Dermis microvascular lymphatic vessel endothelial cell (primary cell): ENCODE measurements at places on chromosomes 2 and 18. TPM values are rescaled to one million over a fixed set of nuclear protein-coding genes. Genes with fewer than 3 reads are reported as not detected.

PIEZO2 gene
- 212 and 343 TPM in 2 replicates for total RNA-seq

SERPINB13 gene
- total RNA-seq, result not detected in 2 replicates

UGT1A10 gene
- not detected in 2 replicates for total RNA-seq

GRCh38 chr2:161019311-161019710 lies 140.9 kb upstream of the TANK start:
- no peak for DNase-seq

DNA sequence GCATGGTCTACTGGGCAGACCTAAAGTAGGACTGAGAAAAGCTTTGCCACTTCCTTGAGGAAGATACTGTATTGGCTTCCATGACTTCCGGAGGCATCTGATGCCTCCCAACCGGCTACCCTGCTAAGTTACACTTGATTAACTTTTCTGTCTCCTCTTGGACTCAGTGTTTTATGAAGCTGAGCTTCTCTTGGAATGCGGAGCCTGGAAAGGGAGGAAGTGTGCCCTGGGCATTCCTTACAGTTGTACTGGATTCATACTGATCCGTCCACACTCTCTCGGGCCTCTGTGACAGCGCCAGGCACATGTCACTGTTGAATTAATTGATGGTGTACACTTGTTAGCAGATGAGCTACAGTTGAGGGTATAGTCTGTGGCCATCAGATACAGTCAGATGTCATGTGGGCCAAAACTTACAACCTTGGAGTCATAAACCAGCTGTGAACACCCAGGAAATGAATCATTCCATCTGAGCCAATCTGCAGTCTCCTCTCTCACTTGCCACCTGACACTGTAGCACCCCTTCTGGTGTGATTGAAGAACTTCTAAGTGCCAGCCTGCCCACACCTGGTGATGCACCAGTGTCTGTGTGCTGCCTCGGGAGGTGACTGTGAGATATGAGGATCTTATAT lies 122.5 kb downstream of the FHOD3 start:
- DNase-seq, result no peak

NPPC gene
- total RNA-seq, result not detected in 2 replicates

NPAS2 gene
- total RNA-seq, result 4.9 and 7.8 TPM in 2 replicates

- no peak for DNase-seq
Observed at GRCh38 chr2:202140522-202141252, 67.6 kb downstream of the KIAA2012 start.

DNA sequence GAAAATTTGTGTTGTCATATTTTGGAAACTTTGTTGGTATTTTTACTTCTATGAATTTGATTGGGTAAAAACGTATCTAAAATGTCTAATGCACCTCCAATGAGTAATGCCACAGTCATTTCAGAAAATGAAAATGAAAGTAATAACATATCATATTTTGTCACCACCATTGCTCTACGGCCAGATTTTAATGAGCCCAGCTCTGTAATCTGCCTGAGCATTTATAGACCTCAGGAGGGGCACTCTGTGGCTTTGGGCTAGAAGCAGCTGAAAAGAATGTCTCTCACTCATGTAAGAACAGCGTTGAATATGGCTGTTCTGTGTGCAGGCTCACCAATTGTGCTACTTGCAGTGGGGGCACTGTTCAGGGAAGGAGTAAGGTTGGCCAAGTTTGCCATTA lies 32.7 kb upstream of the ABCA12 start:
- DNase-seq, result no peak

MYOM1 gene
- 0.26 and 1.9 TPM in 2 replicates for total RNA-seq

DNA sequence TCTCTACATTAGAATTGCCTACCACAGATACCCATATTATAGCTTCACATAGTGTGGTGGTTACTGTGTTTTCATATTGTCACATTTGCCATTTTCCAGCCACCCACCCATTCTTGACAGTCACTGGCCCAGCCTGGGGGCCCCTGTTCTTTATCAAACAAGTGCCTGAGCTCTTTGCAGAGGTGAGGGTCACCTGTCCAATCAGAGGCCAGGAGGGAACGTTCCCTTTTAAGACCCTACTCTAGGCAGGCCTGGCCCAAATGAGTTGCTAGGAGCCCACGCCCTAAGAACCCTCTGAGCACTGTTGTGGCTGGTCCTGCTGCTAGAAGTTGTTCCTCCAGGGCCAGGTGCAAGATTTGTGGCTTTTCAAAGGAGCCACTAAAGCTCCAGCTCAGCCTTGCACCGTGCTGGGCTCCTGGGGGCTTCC lies 5.2 kb downstream of the IL37 start:
- DNase-seq, result no peak

AQP4 gene
- total RNA-seq, result not detected in 2 replicates

FBXO48 gene
- 0.13 and 0.25 TPM in 2 replicates for total RNA-seq

KIAA2012 gene
- total RNA-seq, result not detected in 2 replicates

DNA sequence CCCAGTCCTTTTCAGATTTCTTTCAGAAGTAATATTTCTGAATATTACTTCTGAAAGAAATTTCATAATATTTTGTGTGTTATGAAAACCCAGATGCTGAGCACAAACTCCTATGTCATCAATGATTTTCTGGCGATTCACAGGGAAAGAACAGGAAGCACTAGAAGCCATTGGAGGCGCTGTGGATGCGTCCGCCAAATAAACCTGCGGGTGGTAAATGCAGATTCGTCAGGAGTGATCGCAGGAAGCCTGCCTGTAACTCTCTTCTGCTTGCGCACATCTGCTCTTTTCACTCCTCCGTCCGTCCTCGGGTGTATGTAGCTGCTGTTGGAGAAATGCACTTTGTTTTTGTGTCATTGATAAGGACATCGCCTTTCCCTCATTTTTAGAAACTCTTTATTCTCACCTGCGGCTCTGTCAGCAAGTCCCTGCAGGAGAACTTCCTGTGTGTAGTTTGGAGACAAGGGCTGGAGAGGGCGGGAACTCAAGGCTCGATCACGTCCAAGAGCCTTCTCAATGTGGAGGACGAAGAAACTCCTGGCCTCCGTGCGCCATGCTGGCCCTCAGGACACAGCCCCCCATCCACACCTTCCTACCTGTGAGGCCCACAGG lies 483.8 kb downstream of the GALR1 start:
- DNase-seq, result no peak

SLC14A1 gene
- total RNA-seq, result not detected in 2 replicates

- no peak for DNase-seq
Observed at GRCh38 chr2:229530434-229530833, 183.9 kb downstream of the DNER start.

DNA sequence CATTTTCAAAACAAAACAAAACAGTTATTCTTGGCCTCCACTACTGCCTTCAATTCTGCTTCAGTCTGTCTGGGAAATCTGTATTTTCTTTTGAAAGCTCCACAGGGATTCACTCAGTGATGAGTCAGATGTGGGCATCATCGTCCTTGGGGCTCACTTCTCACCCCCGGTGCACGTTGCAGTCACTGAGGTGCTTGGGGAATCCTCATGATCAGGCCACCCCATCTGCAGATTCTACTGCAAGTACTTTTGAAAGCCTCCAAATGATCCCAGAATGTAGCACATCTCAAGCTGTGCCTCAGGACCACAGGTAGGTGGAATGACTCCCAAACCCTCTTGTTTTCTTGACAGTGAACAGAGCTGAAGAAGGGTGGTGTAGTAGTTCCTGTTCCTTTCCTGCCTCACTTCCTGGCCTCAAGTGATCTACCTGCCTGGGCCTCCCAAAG lies 34.3 kb downstream of the LPIN2 start:
- no peak for DNase-seq

- peak; percentile 62 for DNase-seq
Observed at GRCh38 chr2:213246497-213247281, 37.6 kb upstream of the SPAG16 start.

ERICH2 gene
- not detected in 2 replicates for total RNA-seq

DNA sequence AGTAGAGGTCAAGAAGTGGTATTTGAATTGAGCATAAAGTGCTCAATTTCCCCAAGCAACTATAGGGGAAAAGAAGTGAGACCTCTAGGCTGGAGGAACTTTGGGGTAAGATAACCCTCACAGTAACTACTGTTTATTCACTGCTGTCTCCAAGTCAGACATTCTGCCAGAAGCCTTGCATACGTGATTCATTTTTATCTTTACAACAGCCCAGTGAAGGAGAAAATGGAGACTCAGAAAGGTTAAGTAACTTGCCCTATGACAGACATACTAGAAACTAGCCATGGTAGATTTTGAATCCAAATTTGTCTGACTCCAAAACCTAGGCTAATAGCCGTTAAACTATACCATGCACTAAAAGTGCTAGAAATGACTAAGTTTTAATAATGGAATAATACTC lies 28.4 kb downstream of the DNAJC10 start:
- no peak for DNase-seq

DNA sequence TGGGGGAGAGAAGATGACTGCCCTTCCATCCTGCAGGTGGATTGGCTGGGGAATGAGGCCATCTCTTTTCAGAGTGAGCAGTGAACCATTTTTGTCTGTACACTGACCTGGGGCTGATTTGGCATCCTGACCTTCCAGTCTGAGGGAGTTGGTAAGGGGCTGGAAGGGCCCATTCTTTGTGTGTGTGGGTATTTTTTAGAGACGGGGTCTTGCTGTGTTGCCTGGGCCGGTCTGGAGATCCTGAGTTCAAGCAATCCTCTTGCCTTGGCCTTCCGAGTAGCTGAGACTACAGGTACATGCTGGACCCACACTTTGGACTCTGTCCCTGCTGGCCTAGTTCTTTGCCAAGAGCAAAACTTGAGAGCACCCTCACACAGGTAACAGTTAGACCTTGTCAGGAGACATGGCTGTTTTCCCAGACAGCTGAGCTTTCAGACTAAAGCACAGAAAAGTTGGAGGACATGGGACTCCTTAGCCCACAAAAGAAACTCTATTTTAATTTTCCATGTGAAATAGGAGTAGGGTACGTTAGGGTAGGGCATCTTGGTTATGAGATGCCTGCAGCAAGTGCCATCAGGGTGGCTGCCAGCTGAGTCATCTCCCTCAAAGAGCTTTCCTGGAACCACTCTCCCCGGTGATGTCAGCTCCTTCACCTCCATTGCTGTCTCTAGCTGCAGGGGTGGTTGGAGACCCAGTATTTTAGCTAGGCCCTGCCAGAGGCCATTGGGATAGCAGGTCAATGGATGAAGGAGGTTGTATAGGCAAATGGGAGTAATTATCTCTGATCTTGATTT lies 60.7 kb downstream of the DGKD start:
- peak; percentile 28 for DNase-seq

SPP2 gene
- not detected in 2 replicates for total RNA-seq

GRCh38 chr2:121489911-121490583 lies 40.6 kb upstream of the RNU4ATAC start:
- no peak for DNase-seq

AMER3 gene
- total RNA-seq, result not detected in 2 replicates

DNA sequence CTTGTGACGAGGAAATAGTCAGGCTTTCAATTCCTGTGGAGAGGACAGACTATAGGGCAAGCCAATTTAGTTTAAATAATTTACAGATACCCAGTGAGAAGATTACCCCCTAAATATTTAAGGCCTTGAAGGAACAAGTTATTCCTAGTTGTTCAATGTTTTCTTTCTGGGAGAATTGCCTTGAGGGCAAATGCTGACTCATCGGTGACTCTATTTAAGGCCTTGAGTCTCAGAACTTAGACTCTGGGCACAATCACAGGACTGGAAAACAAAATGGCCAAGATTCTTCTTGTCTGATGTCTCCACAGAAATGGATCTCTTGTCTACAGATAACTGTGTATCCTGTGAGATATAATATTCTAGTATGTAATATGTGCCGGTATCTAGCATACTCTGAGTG lies 467.1 kb downstream of the SUCLG1 start:
- no peak for DNase-seq

DNA sequence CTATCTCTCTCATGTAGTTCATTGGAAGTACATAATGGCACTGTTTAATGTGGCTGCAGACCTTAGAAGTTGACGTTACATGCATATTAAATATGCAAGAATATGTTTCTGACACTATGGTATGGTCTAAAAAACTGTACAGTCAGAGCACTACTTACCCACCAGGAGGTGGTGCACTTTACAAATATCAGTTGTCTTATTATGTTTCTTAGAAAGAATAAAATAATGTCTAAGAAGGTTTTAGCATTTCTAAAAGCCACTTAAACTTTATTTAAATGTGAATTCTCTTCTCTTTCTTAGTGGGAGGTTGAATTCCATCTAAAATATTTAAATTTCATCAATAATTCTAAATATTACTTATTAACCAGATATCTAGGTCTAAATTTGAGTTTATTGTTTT lies 4.3 kb downstream of the TMEFF2 start:
- peak; percentile 42 for DNase-seq

FKBP1B gene
- 7.7 and 8.0 TPM in 2 replicates for total RNA-seq

GRCh38 chr18:12254136-12254819 lies at the start of gene CIDEA:
TSS of gene CIDEA (plus strand) at chr18:12254361. CDS start at chr18:12254384, 23 bp downstream.
- DNase-seq, result peak; percentile 29
